ENCODE measurements at places on chromosomes 6 and 20. TPM values are rescaled to one million over a fixed set of nuclear protein-coding genes. Genes with fewer than 3 reads are reported as not detected.

GRCh38 chr20:24780674-24781417 is 168.2 kb upstream of the CST7 start:
- H3K4me3 ChIP-seq, result no peak overlapping the region
- no peak for DNase-seq
- H3K27ac ChIP-seq, result no peak overlapping the region
- H3K36me3 ChIP-seq, result no peaks in the 10 kb centered on the region
- no peaks in the 10 kb centered on the region for H3K27me3 ChIP-seq

DNA sequence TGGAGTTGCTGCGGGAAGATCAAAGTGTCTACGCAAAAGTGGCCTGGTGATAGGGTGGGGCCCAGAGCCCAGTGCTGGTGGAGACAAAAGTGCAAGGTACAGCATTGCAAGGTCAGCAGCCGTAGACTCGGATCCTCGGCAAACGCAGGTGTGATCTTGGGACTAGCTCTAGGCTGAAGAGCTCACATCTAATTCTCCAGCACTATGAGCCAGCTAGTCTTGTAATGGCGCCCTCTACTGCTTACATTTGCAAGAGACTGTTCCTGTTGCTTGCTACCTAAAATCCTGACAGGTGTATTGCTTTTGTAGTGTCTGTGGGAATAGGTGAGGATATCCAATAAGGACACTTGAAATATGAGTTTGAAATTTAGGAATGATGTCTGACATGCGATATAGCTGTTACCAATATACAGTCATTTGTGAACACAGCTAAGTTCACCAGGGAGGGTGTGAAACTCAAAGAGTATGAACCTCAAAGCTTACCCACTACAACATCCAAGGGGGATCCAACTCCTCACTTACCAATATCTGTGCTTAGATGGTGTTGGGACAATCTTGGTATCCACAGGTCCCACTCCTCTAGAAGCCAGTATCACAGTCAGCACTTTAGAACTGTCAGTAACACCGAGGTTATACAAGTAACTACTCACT is 58.4 kb downstream of the PDE7B start:
- no peak for DNase-seq
- H3K27ac ChIP-seq, result no peak overlapping the region
- H3K4me3 ChIP-seq, result no peak overlapping the region
- H3K27me3 ChIP-seq, result no peaks in the 10 kb centered on the region
- no peaks in the 10 kb centered on the region for H3K36me3 ChIP-seq

GRCh38 chr6:117467876-117468275 is 14.6 kb upstream of the DCBLD1 start:
- no peak for DNase-seq
- no peaks in the 10 kb centered on the region for H3K27me3 ChIP-seq
- H3K36me3 ChIP-seq, result no peaks in the 10 kb centered on the region

GRCh38 chr6:41599015-41599851 is 39.0 kb upstream of the MDFI start:
- H3K27ac ChIP-seq, result no peak overlapping the region
- no peaks in the 10 kb centered on the region for H3K36me3 ChIP-seq
- no peaks in the 10 kb centered on the region for H3K27me3 ChIP-seq

GRCh38 chr6:70956451-70957283 is at the start of gene B3GAT2:
Gene B3GAT2, minus strand, starts transcription at chr6:70957060. Its CDS starts 631 bp downstream, at chr6:70956429.
- H3K4me3 ChIP-seq, result peak within 1 kb of the TSS; percentile 40
- H3K27ac ChIP-seq, result no peak within 1 kb of the TSS
- H3K36me3 ChIP-seq, result no peaks in the 10 kb centered on the region
- H3K27me3 ChIP-seq, result no peaks in the 10 kb centered on the region

GRCh38 chr6:17042422-17043147 is 59.3 kb upstream of the STMND1 start:
- no peak for DNase-seq
- H3K4me3 ChIP-seq, result no peak overlapping the region
- H3K4me1 ChIP-seq, result no peaks in the 10 kb centered on the region
- H3K27ac ChIP-seq, result no peak overlapping the region
- no peaks in the 10 kb centered on the region for H3K36me3 ChIP-seq
- H3K27me3 ChIP-seq, result no peaks in the 10 kb centered on the region

DNA sequence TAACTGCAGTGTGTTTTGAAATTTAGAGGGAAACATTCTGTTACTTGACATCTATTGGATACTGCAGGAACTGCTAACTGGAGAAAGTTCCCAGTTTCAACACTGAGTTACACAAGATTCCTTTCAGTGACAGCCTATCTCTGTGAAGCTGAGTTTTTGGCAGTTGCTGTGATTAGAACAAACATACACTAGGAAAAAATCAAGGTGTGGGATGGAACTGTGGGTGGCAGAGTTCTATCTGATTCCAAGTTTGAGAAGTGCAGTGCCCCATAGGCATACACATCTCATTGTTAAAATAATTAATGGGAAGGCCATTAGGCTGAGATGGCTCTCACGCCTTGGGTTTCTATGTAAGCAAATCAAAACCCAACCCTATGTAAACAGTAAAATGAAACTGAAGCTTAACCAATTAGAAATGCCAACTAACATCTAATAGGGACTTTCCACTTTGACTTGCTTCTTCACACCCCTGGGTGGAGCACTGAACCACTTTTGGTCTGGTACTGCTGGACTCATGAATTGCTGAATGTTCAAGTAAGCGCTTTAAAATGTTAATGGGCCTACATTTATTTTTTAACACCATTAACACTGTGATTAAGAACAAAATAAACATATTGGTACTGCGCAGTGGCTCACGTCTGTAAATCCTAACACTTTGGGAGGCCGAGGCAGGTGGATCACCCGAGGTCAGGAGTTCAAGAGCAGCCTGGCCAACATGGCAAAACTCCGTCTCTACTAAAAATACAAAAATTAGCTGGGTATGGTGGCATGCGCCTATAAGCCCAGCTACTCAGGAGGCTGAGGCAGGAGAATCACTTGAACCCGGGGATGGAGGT is 55.2 kb upstream of the TBC1D7 start:
- H3K36me3 ChIP-seq, result no peaks in the 10 kb centered on the region
- H3K4me1 ChIP-seq, result peaks cover 1% of the 10 kb centered on the region
- H3K27ac ChIP-seq, result no peak overlapping the region
- H3K27me3 ChIP-seq, result no peaks in the 10 kb centered on the region
- no peak for DNase-seq

GRCh38 chr6:167850782-167851181 is 24.1 kb downstream of the AFDN start:
- H3K4me1 ChIP-seq, result no peaks in the 10 kb centered on the region
- no peak for DNase-seq
- no peaks in the 10 kb centered on the region for H3K27me3 ChIP-seq
- no peaks in the 10 kb centered on the region for H3K36me3 ChIP-seq

DNA sequence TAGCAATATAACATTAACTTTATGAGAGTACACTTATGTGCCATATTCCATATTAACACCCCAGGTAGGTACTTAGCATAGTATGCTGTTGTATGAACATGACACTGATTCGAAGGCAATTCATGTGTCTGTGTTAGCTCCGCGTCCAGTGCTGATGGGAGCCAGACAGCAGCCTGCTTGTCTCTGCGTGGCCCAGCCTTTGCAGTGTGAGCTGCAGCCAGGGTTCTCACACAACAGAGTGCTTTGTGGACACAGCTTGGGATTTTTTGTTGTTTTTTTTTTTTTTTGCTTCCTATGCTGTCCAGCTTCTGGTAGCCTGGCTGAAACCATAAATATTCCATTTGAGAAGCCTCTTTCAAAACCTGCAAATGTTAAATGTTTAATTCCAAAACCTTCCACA is 350.9 kb downstream of the SMOC2 start:
- H3K36me3 ChIP-seq, result no peaks in the 10 kb centered on the region
- no peak for DNase-seq
- H3K4me3 ChIP-seq, result no peak overlapping the region
- H3K27ac ChIP-seq, result no peak overlapping the region
- H3K27me3 ChIP-seq, result no peaks in the 10 kb centered on the region

GRCh38 chr6:138560130-138560860 is 61.0 kb upstream of the NHSL1 start:
- no peaks in the 10 kb centered on the region for H3K36me3 ChIP-seq
- H3K27ac ChIP-seq, result no peak overlapping the region
- H3K4me1 ChIP-seq, result no peaks in the 10 kb centered on the region

WDR46 gene
- 29.1 TPM for total RNA-seq

GJA10 gene
- not detected for total RNA-seq
